ENCODE measurements at places on chromosomes 16 and 17.

GRCh38 chr17:9021158-9021991, at the start of gene NTN1:
Gene NTN1 (plus strand): TSS chr17:9021510. CDS start chr17:9022374, 864 bp downstream.
- DNase-seq: peak; percentile 28

- no peak for DNase-seq
Observed at GRCh38 chr17:71936977-71937376, 183.8 kb upstream of the SOX9 start.

- no peak for DNase-seq
Observed at GRCh38 chr17:77312786-77313599, 172.2 kb downstream of the SEC14L1 start.

- no peak for DNase-seq
Observed at GRCh38 chr16:73753931-73754330, 542.7 kb upstream of the PSMD7 start.

- DNase-seq: no peak
Observed at GRCh38 chr17:48357779-48358602, 72.0 kb downstream of the SKAP1 start.

DNA sequence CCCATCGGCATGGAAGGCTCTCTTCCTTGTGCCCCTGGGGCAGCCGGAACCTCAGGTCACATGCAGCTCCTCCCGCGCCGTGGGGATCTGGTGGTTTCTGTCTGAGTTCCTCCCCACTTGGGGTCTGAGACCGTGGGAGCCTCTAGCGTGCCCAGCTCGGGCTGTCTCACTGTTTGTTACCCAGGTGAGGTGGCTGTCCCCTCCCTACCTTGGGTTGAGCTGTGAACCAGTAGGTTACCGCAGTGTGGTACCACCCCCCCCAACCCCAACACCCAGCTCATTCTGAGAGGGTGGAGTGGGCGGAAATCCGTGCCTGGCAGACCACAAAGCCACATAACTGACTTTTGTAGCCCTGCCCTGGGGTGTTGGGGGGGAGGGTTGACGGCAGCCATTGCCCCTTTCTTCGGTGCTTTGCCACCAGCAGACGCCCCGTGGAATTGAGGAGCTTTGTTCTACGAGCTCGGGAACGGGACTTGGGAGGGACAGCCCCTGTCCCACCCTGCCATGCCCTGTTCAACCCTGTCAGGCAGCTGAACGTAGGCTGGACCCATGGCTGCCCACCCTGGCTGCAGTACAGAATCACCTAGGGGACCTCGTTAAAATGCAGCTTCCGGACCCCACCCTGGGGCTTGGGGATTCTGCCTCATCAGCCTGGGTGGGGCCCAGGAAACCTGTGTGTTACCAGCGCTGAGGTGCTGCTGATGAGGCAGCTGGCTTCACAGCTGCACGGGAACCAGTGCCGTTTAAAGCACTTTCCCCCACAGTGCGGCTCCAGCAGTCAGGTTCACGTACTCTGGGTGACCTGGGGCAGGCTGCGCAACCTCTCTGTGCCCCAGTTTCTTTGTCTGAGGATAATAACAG, 18.5 kb downstream of the RAP1GAP2 start:
- peak; percentile 91 for DNase-seq

GRCh38 chr17:76561332-76561731, 21.5 kb downstream of the PRCD start:
- DNase-seq: no peak

DNA sequence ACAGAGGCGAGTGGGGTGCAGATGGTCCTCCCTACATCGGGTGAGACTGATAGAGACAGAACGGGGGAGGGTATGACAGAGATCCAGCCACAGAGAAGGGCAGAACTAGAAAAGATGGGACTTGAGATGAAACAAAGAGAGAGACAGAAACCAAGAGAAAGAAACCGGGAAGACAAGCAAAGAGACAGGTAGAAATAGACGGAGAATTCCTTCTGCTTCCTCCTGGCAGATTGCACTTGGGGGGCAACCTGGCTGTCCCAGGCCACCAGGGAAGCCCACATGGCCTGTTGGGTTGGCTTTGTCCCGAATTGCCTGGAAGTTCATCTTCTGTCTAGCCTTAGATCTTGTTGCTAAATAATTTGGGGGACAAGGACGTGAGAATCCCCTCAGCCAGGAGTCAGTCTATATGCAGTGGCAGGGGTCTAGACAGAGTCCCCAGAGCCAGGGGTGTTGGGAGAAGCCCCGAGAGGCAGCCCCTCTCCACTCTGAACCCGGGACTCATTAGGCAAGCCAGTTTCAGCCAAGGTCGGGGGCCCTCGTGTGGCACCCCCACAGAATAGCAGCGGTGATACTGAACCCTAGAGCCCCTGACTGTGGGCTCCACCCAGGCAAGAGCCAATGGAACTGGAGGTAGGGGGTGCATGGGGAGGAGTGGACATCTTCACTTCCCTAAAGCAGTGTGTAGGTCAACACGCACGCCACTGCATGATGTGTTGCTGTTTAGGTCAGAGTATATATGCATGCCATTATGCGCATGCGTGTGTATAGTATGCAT, 627 bp upstream of the TSPOAP1 start:
- peak; percentile 90 for DNase-seq

DNA sequence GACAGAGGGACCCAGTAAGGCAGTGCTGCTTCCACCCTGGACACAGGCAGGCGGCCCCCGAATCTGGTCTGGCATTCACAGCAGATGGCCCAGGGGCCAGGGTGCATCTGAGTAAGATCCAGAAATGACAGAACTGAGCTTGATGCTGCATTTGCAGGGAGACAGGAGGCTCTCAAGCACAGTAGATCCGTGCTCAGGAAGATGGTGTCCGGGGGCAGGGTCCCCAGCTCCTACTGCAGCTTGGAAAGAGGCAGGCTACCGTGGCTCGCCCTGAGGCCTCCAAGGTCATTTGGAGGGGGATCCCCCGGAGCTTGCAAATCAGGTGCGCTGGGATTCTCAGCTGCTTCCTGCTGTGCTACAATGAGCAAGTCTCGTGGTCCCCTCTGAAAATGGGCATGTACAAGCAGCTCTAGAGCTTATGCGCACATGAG, 2.2 kb downstream of the C16orf95 start:
- no peak for DNase-seq

DNA sequence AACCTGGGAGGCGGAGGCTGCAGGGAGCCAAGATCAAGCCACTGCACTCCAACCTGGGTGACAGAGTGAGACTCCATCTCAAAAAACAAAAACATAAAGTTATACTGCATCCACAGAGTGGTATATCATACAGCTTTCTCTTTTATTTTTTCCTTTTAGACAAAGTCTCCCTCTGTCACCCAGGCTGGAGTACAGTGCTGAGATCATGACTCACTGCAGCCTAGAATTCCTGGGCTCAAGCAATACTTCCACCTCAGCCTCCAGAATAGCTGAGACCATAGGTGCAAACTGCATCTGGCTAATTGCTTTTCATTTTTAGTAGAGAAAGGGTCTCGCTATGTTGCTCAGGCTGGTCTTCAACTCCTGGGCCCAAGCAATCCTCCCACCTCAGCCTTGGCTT, 10.0 kb upstream of the COPRS start:
- DNase-seq: no peak
